ENCODE measurements at places on chromosomes 1 and 21.

DNA sequence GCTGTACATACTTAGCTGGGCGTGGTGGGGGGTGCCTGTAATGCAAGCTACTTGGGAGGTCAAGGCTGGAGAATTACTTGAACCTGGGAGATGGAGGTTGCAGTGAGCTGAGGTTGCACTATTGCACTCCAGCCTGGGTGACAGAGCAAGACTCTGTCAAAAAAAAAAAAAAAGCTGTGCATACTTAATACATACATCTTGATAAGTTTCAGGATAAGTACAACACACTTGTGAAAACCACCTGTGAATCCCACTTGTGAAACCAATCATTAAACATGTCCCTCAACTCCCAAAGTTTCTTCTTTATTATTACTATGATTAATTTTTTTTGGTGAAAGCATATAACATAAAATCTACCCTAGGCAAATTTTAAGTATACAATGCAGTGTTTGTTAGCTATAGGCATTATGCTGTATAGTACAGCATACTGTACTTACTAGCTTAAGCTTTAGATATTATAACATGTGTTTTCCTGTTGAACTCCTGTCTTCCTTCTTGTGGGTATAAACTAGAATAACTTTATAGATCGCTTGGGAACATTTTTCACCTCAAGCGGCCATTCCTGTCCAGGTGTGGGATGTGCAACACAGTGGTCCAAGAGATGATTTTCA, 41.4 kb downstream of the DISC1 start:
- no peak for DNase-seq

GRCh38 chr1:17617787-17618557, 78.5 kb downstream of the ARHGEF10L start:
- DNase-seq = no peak

- DNase-seq = no peak
Observed at GRCh38 chr1:174324939-174325338, 122.8 kb upstream of the GPR52 start.

GRCh38 chr1:198443365-198444233, 96.9 kb downstream of the ATP6V1G3 start:
- no peak for DNase-seq

DNA sequence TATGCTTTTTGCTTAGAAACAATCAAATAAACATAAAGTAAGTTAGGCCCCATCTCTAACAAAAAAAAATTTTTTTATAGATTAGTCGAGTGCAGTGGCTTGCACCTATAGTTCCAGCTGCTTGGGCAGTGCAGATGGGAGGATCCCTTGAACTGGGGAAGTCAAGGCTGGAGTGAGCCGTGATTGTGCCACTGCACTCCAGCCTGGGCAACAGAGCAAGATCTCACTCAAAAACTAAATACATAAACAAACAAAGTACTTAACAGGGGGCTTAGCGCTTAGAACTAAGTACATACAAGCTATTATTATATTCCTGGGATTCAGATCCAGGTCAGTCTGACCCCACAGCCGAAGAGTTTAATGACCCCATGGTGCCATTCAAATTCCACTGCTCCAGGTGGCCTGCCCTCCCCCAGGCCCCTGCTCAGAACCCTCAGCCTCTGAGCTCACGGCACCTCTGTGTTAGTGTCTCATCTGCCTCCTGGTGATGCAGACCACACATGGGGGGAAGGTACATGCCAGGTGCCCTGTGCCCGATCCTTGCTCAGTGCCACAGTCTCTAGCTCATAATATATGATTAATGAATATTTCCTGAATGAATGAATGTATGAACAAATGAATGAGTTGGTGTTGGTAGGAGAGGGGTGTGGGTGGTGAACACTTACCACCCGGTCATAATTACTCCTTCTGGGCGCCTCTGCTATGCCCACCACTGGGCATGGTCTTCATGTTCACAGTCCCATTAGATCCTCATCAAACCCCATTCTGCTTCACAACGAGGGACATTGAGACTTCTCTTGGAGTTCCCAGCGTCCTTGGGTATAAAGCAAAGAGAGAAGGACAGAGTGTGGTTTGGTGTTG, 14.6 kb downstream of the NCMAP start:
- DNase-seq = no peak

DNA sequence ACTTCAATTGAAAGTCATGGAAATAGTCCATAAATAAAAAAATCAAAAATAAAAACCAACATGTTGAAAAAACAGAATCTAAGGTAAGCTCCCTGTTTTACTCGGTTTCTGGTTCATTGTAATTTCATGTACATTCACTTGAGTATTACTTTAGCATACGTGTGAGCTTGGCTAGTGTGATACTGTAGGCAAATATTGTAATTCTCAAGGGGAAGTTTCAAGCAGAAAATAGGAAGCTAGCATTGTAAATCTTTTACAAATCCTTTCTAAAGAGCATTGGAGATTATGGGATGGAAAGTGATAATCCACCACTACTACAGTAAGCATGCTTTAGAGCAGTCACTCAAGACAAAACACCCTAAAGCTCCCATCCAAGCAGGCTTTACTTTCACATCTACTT, 3.3 kb upstream of the LPAR3 start:
- no peak for DNase-seq

All from hematopoietic multipotent progenitor cell treated with erythropoietin and hydrocortisone succinate and interleukin-3 and kit ligand, for 17 days (in vitro differentiated cells).